ENCODE measurements at places on chromosomes 1 and 21.

DNA sequence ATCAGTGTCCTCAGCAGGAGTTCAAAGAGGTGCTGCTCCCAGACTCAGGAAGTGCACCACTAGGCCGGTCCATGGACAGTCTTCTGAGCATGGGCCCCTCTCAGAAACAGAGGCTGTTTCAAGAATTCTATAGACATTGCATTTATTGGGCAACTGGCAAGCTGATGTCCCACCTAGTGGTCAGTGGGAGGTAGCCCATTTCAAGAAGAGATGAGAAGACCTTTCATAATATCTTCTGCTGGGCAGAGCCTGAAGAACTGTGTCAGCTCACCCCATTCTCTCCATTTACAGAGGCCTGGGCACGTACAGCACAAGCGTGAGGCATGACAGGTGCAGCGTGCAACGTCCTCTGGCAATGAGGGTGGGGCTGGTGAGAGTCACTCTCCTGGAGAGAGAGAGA lies 216.0 kb downstream of the DYRK1A start:
- DNase-seq: no peak

GRCh38 chr21:14285147-14285761 lies 69.3 kb downstream of the RBM11 start:
- DNase-seq: no peak

DNA sequence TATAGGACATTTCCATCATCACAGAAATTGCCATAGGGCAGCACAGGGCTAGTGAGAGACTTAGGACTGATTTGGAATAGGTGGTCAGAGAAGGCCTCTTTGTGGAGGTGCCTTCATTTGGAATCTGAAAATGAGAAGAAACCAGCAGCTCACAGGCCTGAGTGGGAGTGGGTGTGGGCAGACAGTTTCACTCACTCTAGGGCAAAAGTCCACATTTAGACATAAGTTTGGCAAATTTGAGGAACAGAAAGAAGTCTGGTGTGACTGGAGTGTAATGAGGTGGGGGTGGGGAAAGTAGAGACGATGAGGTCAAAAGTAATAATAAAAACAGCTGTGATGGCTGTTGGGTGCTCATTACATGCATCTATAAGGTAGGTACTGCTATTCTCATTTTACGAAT lies 22.4 kb upstream of the BCAR3 start:
- no peak for DNase-seq

DNA sequence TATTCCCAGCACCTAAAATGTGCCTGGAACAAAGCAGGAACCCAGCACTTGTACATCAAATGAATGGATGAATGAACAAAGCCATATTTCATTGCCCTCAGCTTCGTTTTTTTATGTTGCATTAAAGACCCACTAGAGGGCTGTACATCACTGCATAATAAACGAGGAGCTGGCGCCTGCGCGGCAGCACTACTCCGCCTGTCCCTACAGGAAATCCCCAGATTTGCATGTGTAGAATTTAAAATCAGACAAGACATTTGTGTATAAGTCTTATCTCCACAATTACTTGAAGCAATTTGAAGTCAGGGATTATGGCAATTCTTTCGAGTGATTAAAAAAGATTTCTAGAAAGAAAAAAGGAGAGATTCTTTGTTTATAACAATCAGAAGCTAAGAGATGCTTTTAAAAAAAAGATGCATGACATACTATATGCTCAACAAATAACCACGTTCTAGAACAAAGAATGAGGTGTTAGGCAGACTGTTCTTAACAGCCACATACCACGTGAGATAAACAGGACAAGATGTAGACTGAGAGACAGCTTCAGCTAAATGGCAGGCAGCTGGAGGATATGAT lies 5.4 kb upstream of the NEK2 start:
- DNase-seq: peak; percentile 72

GRCh38 chr1:228118040-228118439 lies 8.9 kb upstream of the MRPL55 start:
- DNase-seq: no peak

GRCh38 chr1:184296466-184297243 lies 90.2 kb upstream of the C1orf21 start:
- DNase-seq: peak; percentile 90

- DNase-seq: no peak
These were observed 52.1 kb downstream of the COL6A1 start for GRCh38 chr21:46033410-46034400.

DNA sequence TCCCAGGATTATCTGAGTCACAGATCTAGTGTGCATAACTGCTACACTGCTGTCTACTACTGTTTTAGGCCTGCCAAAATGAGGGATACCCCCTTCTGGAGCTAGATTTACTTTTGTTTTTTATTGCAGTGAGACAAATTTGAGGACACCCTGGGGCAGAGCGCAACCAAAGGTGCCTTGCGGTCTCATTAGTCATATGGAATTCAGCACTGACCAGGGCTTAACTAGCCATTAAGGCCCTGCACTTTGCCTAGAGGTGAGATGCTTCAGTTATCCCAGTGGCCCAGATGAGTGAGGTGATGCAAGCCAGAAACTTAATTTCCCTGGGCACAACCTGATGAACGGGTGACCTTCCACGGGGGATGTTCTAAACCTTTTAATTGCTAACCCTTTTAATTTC lies 998 bp upstream of the SPAG17 start:
- DNase-seq: no peak

DNA sequence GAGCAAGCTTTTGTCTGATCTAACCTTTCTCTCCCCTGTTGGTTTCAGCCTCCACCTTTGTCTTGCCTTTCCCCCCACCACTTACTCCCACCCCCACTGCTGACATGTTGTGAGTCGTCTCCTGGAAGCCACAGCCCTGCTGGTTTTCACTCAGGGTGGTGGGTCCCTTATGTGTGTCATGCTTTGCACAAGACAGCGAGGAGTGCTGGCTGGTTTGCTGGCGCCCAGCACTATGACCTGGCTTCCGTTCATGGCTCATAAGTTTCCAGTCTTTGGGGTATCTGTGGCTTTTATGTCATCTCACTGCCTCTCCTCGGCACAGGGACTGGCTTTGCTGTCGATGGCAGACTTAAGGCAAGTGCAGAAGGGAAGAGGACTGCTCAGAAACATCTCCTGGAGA lies 177.7 kb downstream of the KIF26B start:
- DNase-seq: no peak

- DNase-seq: peak; percentile 27
These were observed 357.0 kb upstream of the PTBP2 start for GRCh38 chr1:96364576-96364975.

GRCh38 chr1:203405703-203406438 lies 54.9 kb upstream of the FMOD start:
- no peak for DNase-seq

GRCh38 chr1:26102119-26102518 lies 9.5 kb upstream of the PDIK1L start:
- DNase-seq: no peak

DNA sequence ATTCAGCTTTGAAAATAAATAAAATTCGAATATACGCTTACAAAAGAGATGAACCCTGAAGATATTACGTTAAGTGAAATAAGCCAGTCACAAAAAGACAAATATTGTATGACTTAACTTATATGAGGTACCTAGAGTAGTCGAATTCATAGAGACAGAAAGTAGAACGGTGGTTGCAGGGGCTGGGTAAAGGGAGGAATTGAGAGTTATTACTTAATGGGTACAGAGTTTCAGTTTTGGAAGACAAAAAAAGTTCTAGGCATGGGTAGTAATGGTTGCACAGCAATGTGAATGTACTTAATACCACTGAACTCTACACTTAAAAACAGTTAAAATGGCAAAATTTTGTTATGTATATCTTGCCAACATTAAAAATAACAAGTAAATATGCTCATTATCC lies 48.6 kb upstream of the ZNHIT6 start:
- DNase-seq: no peak

DNA sequence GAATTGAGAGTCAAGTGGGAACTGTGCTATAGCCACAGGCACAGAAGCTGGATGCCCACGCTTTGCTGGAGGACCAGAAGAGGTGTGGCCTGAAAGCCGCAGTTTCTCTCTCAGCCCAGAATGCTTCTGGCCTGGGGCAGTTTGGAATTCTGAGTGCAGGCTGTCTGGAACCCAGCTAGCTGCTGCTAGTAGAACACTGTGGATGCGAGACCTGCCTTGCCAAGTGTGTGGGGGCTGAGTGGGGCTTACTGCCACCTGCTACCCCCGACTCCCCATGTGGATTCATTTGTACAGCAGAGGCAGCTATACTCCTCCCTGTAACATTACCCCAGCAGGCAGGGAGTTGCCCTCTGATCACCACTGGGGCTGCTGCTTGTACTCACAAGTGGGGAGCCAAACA lies 12.2 kb downstream of the ADAMTS1 start:
- DNase-seq: no peak

DNA sequence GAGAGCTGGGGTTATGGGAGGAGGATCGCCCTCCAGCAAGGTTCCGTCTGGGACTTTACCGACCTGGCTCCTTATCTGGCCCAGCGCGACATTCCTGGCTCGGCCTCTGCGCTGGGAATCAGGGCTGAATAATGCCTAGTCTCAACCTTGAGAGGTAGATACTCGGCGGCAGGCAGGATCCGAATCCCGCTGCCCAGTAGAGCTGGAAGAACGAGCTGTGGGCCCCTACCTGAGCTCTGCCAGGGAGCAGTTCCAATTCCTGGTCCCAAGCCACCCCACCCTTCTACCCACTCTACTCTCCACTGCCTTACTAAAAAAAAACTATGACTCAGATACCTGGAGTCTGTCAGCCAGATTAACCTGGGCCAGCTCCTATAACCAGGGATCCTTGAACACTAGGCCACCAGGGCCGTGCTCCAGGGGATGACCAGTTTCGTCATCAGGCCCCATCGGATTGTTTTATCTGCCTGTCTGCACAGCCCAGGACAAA lies 53.6 kb downstream of the RHBG start:
- DNase-seq: no peak

DNA sequence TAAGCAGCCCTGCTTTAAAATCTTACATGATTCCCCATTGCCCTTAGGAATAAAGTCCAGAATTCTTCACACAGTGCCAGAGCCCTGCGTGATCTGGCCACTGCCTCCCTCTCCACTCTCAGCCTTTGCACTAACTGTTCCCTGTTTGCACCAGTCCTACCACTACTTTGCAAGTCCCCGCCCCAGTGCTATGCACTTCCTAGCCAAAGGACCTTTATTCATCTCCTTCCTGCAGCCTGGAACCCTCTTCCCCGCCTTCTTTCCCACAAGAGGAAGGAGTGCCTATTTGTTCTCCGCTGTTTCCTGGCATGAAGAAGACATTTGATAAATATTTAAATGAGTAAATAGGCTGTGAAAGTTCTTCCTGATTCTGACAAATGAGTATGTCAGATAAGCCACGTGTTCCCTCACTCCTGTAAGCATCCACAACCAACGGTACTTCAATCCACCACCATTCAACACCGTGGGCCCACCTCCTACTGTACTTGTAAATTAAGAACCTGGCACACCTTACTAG lies 23.9 kb downstream of the CAPN8 start:
- no peak for DNase-seq

GRCh38 chr1:10945991-10946509 lies 66.4 kb upstream of the TARDBP start:
- DNase-seq: no peak

DNA sequence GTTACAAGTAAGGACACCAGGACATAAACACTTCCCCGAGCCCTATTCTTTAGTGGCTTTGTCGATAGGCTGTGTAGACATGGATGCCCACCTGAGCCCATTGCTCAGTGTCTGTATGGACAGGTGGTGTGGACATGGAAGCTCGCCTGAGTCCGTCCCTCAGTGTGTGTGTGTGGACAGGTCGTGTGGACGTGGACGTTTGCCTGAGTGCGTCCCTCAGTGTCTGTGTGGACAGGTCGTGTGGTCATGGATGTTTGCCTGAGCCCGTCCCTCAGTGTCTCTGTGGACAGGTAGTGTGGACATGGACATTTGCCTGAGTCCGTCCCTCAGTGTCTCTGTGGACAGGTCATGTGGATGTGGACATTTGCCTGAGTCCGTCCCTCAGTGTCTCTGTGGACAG lies 38.7 kb upstream of the COL6A2 start:
- no peak for DNase-seq

- no peak for DNase-seq
These were observed 49.2 kb downstream of the RALGPS2 start for GRCh38 chr1:178774263-178774662.

DNA sequence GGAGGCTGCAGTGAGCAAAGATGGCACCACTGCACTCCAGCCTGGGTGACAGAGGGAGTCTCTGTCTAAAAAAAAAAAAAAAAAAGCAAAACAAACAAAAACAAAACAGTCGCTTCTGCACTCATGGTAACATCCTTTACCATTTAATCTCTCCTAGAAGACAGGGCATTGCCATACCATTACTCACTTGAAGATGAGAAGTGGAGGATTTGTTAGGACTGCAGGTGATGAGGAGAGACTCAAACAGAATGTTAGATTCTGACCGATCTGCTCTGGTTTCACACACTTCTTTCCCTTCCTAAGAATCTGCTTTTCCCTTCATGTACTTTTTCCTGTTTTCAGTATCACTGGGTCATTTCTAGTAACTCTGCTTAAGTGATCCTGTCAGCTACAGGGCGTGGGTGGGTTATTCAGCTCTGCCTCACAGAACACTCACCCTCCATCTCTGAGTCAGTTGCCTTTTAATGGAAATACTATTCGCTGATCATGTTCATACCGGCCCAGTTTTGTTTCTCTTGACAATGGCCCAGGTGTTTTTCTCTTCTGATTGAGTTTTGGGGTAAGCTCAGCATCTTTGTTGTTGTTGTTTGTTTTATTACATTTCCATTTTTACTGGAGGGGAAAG lies 148.0 kb upstream of the ERG start:
- DNase-seq: no peak

DNA sequence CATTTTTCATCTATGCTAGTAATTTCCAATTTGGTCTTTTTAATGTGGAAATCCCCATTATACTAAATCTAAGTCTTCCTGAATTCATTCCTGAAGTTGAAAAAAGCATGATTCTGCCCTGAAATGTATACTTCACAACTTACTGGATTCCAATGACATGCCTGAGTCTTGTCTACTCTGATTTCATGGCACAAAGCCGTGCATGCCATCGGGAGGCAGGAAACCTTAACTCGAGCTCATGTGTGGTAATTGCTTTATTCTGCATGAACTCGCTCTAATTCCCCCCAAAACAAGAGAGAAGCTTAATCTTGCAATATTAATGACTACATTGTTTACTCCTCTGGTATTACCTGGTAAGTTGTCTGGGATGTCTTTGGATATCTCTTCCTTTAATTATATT lies 39.6 kb upstream of the PBX1 start:
- DNase-seq: no peak

DNA sequence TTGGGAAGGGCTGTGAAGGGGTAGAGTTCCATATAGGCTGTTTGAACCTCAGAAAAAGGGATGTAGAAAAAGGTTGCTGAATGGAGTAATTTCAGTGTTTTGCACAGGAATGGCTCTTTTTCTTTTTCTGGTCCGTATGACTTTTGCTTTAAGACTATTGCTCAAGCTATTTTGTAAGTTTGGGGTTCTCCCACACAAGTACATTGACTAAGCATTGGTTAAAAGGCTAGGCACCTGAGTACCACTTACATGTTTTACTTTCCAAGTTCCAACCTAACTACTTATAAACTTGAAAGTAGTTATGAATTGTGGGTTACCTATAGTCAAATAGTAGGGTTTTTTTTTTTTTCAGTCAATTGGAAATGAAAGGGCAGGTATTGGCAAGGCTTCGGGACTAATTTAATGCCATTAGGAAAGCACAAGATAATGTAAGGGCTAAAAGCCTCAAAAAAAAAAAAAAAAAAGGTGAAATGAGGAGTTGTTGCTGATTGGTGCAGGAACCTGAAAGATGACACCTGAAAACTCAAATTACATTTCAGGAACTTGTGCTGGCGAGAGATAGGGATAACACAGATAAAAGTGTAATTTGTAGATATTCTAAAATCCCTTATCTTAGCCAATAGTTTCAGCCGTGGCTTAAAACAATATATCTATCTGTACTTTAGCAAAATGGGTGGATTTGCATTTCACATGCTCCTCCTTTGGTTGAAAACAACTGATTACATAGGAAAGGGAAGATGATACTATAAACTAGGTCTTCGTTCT lies 209.5 kb downstream of the RPS6KC1 start:
- DNase-seq: no peak
